ENCODE measurements at places on chromosomes 7 and 10.

DNA sequence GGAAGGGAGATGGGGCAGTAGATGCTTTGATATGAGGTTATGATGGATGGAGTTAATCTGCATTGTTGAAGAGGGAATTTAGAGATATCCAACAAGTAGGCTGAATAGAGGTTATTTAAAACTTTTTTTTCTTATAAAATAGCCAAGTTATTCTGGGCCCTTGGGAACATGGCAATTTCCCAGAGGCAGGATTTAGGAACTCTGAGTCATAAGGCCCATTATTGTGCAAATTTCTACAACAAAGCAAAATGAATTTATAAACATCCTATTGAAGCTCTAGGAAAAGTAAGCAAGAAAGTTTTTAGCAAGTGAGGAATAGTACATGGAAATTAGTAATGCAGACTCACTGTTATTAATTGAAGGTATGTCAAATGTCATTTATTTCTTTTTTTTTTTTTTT lies 160.9 kb upstream of the NPY start:
- no peak for DNase-seq

- no peak for DNase-seq
Measured at GRCh38 chr10:43198682-43199005, 60.4 kb downstream of the CSGALNACT2 start.

GRCh38 chr10:94493463-94493862 lies 52.1 kb upstream of the HELLS start:
- no peak for DNase-seq

GRCh38 chr10:86178401-86179152 lies 188.0 kb downstream of the GRID1 start:
- no peak for DNase-seq

- DNase-seq: no peak
Measured at GRCh38 chr7:137025469-137026175, 157.2 kb downstream of the CHRM2 start.

DNA sequence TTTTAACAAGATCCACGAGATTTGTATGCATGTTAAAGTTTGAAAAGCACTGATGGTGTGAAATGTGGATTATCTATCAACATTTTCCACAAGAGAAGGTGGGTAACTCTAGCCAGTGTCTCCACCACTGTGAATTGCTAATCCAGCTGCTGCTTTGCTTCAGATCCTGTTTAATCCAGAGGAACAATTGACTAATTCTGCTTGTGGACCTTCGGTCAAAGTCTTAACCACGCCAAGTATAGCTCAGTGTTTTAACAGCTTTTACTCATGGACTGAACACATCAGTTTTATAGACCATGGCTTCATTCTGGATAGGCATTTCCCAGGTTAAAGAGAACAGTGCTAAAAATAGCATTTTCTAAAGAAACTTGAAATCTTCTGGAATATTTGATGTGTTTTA lies 23.5 kb downstream of the ADK start:
- no peak for DNase-seq

DNA sequence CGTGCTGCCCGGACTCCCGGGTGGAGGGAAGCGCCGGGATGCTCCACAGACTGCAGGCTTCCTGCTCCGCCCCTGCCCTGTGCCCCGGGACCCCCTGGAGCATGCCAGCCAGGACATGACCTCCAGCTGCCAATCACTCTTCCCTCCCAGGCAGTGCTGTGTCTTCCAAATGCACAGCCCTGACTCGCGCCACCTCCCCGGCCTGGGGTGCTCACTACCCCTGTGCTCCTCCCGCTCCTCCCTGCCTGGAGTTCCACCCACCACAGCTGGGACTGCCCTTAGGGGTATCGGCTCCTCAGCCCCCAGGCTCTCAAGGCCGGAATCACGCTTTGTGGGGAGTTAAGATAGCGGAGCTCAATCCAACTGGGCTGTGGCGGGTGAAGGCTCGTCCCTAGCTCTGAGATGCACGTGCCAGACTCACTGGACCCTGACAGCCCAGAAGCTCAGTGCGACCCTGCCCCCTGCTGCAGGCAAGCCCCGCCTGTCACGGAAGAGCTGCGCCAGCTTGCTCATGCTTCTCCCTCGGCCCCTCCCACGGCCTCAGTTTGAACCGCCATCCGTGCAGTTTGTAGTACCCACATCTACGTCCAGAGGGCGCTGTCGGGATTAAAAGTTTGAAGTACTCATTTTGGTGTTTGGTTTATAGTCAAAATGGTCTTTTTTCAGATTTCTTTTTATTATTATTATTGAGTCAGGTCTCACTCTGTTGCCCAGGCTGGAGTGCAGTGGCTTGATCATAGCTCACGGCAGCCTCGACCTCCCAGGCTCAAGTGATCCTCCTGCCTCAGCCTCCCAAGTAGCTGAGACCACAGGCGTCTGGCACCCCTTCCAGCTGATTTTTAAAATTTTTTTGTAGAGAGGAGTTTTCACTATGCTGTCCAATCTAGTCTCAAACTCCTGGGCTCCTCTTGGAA lies 142.5 kb upstream of the TCERG1L start:
- DNase-seq: no peak

DNA sequence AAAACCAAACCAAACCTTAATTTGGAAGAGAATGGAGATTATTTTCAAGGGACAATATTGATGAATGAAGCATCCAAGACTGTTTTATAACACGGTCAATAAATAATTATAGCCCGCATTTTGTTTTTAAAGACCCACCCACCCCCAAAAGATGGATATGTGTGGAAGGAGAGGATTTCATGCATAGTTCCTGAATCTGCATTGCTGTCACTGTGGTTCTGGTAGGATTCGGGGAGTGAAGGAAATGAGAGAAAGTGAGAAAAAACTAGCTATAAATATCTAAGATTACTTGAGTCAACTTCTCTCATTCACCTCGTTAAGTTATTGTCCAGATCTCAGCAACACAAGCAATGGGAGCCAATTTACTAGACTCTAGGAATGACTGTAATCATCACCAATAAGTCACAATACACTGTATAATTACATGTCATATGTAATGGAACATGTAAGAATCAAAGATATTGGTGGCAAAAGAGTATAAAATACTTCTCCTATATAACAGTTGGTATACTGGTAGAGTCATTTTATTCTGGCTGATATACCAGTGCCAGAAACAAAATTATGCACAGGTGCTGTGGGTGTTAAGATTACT lies 30.2 kb downstream of the NAMPT start:
- no peak for DNase-seq

GRCh38 chr10:90591629-90592028 lies 266.2 kb downstream of the HTR7 start:
- DNase-seq: no peak

DNA sequence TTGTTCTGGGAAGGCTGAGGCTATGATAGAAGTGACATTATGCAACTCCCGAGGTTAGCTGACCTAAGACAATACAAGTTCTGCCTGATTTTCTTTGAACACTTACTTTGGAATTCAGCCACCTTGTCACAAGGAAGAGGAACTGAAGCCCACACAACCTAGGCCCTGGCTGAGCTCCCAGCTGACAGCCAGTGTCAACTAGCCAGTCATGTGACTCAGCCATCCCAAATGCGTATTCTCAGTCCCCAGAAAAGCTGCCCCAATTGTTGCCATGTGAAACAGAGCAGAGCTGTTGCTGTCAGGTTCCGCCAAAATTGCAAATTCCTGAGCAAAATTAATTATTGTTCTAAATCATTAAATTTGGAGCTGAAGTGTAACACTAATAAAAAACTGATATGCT lies 1010.0 kb downstream of the XPNPEP1 start:
- DNase-seq: no peak

DNA sequence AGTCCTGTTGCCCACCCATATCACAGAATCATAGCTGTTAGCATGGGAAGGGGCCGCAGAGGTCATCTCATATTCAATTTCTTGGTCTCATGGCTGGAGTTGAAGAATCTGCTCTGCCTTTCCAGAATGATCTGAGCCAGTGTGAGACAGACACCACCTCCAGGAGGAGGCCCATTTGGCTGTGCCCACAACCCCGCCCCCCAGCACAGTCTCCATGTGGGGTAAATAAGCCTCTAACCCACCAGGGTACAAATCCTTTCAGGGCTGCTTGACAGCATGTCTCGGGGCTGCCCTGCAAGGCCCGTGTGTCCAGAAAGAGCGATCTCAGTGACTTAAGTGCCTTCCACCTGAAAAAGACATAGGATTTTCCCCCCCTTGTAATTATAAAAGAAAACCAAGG lies 137.5 kb downstream of the DLG5 start:
- DNase-seq: no peak

DNA sequence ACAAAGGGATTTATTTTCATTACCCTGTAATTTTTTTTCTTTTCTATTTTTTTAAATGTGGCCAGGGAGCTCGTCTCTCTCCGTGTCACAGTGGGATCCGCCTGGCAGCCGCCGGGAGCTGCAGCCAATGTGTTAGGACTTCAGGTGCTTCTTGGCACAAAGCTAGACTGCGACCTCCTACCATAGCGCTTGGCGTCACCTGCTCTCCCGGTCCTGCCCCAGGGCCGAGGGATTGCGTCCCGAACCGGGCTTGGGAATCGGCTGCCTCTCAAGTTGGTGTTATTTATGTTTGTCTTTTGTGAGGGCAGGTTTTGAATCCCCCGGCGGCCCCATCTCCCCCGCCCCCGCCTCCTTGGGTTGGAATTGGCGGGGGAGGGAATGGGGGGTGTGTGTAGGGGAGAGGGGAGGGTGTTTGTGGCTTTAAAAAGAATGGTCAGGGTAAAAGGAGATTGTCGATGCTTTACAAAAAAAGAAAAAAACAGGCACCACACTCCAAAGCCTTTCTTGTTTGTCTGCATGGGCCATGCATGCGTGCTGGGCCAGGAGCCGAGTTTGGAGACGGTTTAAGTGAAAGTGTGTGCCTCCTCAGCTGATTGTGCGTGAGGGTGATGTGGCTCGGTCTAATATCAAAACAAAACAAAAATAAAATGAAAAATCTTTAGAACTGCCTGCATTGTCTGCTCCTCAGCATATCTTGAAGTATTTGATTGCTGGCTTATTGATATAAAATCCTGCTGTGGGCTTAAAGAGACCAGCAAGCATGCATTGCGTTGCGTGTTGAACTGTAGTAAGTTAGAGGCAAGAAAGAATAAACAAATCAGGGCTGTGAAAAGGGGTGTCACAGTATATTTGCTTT lies 1.2 kb downstream of the PPP1R9A start:
- peak; percentile 74 for DNase-seq

- DNase-seq: no peak
Measured at GRCh38 chr10:119526621-119527592, 15.6 kb downstream of the RGS10 start.

DNA sequence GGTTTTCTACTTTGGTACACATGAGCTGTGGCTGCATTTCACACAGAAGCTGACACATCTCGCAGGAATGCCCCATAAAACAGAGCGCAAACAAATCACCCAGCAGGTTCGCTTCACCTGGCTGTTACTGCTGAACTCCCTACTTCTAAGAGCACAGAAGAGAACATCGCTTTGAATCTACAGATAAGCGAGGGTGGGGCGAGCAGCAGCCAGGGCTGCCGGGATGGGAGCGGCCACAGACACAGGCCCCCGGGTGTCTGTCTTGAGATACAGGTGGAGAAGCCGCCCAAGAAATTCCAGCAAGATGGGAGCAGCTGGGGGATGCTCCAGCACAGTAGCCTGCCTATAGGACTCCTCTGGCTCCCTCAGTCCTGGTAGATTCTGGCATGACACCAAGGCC lies 27.4 kb downstream of the OGDHL start:
- no peak for DNase-seq
